ENCODE measurements at places on chromosomes 2 and 18.

DNA sequence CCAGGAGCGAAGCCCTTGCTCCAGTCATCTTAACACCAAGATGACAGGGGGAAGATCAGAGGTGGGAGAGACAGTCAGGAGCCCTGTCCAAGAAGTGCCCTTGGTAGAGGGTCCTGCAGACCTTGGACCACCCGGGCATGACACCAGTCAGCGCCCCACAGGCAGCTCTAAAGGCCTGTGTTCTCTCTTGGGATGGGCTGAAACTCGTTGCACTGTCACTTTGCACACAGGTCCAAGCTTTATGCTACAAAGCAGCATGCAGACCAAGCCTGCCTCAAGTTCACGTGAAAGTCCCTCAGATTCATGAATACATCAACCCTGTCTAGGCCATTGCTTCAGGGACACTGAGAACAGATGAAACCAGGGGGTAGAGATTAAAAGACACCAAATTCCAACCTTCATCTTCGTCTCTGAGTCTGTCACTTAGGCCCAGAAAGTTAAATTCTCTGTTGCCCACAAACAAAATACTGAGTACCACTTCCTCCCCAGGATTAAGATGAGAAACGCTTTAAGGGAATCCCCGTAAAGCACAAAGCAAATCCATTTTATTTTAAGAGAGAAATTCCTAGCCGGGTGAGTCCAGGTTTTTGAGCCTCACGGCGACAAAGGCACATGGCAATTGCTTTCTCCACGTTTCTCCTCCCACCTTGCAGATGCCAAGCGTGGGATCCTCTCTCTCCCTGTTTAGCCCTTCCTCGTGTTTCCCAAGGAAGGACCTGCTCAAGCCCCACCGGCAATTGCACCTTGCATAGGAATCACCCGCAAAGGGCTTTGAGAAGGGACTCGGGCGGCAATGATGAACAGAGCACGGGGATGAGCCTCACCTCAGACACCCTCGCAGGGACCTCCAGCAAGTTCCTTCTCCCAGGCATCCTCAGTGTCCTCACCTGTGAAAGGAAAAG, 75.0 kb upstream of the ID2 start:
- H3K27me3 ChIP-seq: no peaks in the 10 kb centered on the region
- no peak for DNase-seq
- no peak overlapping the region for H3K27ac ChIP-seq
- no peaks in the 10 kb centered on the region for H3K36me3 ChIP-seq
- H3K4me1 ChIP-seq: no peaks in the 10 kb centered on the region

DNA sequence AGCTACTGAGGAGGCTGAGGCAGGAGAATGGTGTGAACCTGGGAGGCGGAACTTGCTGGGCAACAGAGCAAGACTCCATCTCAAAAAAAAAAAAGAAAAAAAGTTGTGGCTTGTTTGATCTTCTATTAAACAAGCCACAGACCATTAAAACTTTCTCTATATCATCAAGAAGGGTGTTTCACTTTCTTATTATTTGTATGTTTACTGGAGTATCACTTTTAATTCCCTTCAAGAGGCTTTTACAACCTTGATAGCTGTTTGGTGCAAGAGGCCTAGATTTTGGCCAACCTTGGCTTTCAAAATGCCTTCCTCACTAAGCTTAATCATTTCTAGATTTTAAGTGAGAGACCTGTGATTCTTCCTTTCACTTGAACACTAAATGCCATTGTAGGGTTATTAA, 339.1 kb downstream of the TSN start:
- no peaks in the 10 kb centered on the region for H3K27me3 ChIP-seq
- DNase-seq: no peak
- H3K36me3 ChIP-seq: no peaks in the 10 kb centered on the region
- no peak overlapping the region for H3K27ac ChIP-seq

GRCh38 chr18:78240101-78240500, 739.5 kb upstream of the SALL3 start:
- no peak overlapping the region for H3K4me3 ChIP-seq
- H3K27me3 ChIP-seq: no peaks in the 10 kb centered on the region
- DNase-seq: no peak
- no peaks in the 10 kb centered on the region for H3K36me3 ChIP-seq
- no peak overlapping the region for H3K27ac ChIP-seq
- H3K4me1 ChIP-seq: no peaks in the 10 kb centered on the region

- H3K27ac ChIP-seq: no peak overlapping the region
- DNase-seq: no peak
- H3K4me3 ChIP-seq: no peak overlapping the region
- no peaks in the 10 kb centered on the region for H3K27me3 ChIP-seq
These were observed 674.3 kb upstream of the NRXN1 start for GRCh38 chr2:51706220-51706619.

GRCh38 chr18:36899289-36899688, 70.4 kb downstream of the KIAA1328 start:
- H3K27me3 ChIP-seq: no peaks in the 10 kb centered on the region
- no peaks in the 10 kb centered on the region for H3K36me3 ChIP-seq
- H3K27ac ChIP-seq: no peak overlapping the region
- no peaks in the 10 kb centered on the region for H3K4me1 ChIP-seq
- H3K4me3 ChIP-seq: no peak overlapping the region
- DNase-seq: peak; percentile 79

- H3K27me3 ChIP-seq: no peaks in the 10 kb centered on the region
- H3K4me3 ChIP-seq: no peak overlapping the region
- no peaks in the 10 kb centered on the region for H3K4me1 ChIP-seq
- no peak for DNase-seq
- H3K36me3 ChIP-seq: no peaks in the 10 kb centered on the region
These were observed 142.8 kb upstream of the SALL3 start for GRCh38 chr18:78836838-78837237.

GRCh38 chr2:196980001-196980400, 53.5 kb upstream of the PGAP1 start:
- no peaks in the 10 kb centered on the region for H3K36me3 ChIP-seq
- H3K4me1 ChIP-seq: peaks cover 6% of the 10 kb centered on the region
- H3K27ac ChIP-seq: no peak overlapping the region
- H3K27me3 ChIP-seq: no peaks in the 10 kb centered on the region

DNA sequence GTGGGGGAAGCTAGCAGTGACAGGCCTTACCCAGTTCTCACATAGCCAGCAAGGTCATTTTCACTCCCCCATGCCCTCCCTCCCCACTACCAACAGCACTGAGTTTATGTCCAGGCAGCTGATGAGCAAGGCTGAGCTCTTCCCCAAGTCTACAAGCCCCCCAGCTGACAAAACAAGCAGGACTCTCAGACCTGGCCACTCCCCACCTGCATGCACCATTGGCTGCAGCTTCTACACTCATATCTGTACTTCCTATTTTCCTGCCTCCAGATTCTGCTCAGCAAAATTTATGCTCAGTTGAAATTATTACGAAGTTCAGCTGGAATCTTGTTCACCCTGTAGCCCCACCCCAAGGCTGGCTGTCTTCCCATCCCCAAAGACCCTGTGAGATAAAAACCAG, 339.3 kb downstream of the ARL6IP6 start:
- no peaks in the 10 kb centered on the region for H3K36me3 ChIP-seq
- H3K4me3 ChIP-seq: no peak overlapping the region
- H3K27me3 ChIP-seq: no peaks in the 10 kb centered on the region
- no peak for DNase-seq
- 0 out of 2 replicates have a peak, but pooled peaks cover 4% of the 10 kb centered on the region for H3K4me1 ChIP-seq
- H3K27ac ChIP-seq: no peak overlapping the region

GRCh38 chr2:96128456-96128855, 9.8 kb downstream of the ASTL start:
- H3K27ac ChIP-seq: no peak overlapping the region
- no peak overlapping the region for H3K4me3 ChIP-seq
- no peaks in the 10 kb centered on the region for H3K27me3 ChIP-seq
- no peaks in the 10 kb centered on the region for H3K4me1 ChIP-seq
- no peaks in the 10 kb centered on the region for H3K36me3 ChIP-seq
- no peak for DNase-seq

DNA sequence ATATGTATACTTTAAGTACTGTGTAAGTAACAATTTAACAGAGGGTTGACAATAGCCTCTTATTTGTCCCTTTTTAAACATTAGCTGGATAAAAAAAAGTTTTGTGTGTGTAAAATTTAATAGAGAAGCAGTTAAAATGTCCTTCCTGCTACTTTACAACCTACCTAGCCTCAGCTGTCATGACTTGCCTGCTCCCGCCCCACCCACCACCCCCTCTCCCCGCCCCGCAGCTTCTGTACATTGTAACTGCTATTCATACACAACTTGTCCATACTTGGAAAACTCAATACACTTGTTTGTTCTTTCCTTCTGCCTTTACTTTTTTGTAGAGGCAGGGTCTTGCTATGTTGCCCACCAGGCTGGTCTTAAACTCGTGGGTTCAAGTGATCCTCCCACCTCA, 19.5 kb downstream of the RELCH start:
- no peaks in the 10 kb centered on the region for H3K36me3 ChIP-seq
- no peak for DNase-seq
- no peaks in the 10 kb centered on the region for H3K27me3 ChIP-seq
- no peaks in the 10 kb centered on the region for H3K4me1 ChIP-seq
- no peak overlapping the region for H3K27ac ChIP-seq
- no peak overlapping the region for H3K4me3 ChIP-seq

GRCh38 chr2:24374301-24374700, 14.0 kb upstream of the ITSN2 start:
- no peaks in the 10 kb centered on the region for H3K4me1 ChIP-seq
- H3K4me3 ChIP-seq: no peak overlapping the region
- H3K36me3 ChIP-seq: no peaks in the 10 kb centered on the region
- DNase-seq: no peak
- no peak overlapping the region for H3K27ac ChIP-seq

GRCh38 chr18:55110436-55110835, 151.2 kb upstream of the CCDC68 start:
- H3K4me1 ChIP-seq: peaks cover 6% of the 10 kb centered on the region
- H3K27me3 ChIP-seq: no peaks in the 10 kb centered on the region
- no peaks in the 10 kb centered on the region for H3K36me3 ChIP-seq
- no peak overlapping the region for H3K27ac ChIP-seq
- H3K4me3 ChIP-seq: no peak overlapping the region
- DNase-seq: no peak

- H3K27ac ChIP-seq: no peak overlapping the region
- H3K4me3 ChIP-seq: no peak overlapping the region
- no peaks in the 10 kb centered on the region for H3K4me1 ChIP-seq
- H3K27me3 ChIP-seq: no peaks in the 10 kb centered on the region
These were observed 126.4 kb upstream of the CTDP1 start for GRCh38 chr18:79553154-79553553.

GRCh38 chr2:148874868-148875341, at the start of gene KIF5C:
TSS of gene KIF5C (plus strand) at chr2:148875227. CDS start at chr2:148875618, 391 bp downstream.
- 0 out of 2 replicates have a peak, but pooled peaks cover 3% of the 10 kb centered on the region for H3K36me3 ChIP-seq
- DNase-seq: peak; percentile 97
- H3K4me1 ChIP-seq: peaks cover 5% of the 10 kb centered on the region
- H3K27me3 ChIP-seq: peaks cover 6% of the 10 kb centered on the region

GRCh38 chr2:3784731-3785130, 81.4 kb downstream of the DCDC2C start:
- H3K4me3 ChIP-seq: no peak overlapping the region
- H3K4me1 ChIP-seq: no peaks in the 10 kb centered on the region
- H3K27me3 ChIP-seq: no peaks in the 10 kb centered on the region
- no peaks in the 10 kb centered on the region for H3K36me3 ChIP-seq

- no peak for DNase-seq
- H3K4me1 ChIP-seq: no peaks in the 10 kb centered on the region
- no peak overlapping the region for H3K27ac ChIP-seq
- H3K4me3 ChIP-seq: no peak overlapping the region
- no peaks in the 10 kb centered on the region for H3K27me3 ChIP-seq
These were observed 6.6 kb upstream of the CCDC195 start for GRCh38 chr2:224722770-224723169.

DNA sequence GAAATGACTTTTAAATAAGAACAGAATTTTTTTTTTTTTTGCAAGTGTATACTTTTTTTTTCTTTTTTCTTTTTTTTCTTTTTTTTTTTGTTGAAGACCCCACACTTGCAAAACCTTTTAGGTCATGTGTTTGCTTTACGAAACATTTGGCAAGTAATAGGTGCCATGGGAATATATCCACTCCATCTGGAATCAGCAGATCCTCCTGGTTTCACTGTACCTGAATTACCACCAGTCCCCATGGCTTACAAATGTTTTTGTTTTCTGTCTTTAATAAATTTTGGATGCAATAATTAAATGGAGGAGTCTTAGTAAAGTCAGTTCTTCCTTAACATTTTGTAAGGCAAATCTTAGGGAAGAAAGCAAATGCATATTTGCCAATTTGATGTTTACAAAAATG, 559.7 kb upstream of the ZEB2 start:
- H3K4me3 ChIP-seq: no peak overlapping the region
- DNase-seq: no peak
- H3K4me1 ChIP-seq: no peaks in the 10 kb centered on the region
- no peaks in the 10 kb centered on the region for H3K27me3 ChIP-seq
- no peak overlapping the region for H3K27ac ChIP-seq

DNA sequence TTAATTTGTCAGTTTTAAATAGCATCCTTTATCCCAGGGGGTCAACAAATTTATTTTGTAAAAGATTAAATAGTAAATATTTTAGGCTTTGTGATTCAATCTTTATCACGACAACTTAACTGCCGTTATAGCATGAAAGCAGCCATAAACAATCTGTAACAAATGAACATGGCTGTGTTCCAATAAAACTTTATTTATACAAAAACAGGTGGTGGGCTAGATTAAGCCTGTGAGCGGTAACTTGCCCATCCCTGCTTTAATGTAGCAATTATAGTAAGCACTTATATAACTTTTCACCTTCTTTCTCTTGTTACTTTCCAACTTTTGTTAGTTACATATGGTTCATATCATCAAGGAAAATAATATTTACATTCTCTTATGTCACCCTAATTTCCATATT, 121.9 kb downstream of the ATL2 start:
- no peak overlapping the region for H3K27ac ChIP-seq
- no peak for DNase-seq
- H3K27me3 ChIP-seq: no peaks in the 10 kb centered on the region
- H3K4me1 ChIP-seq: no peaks in the 10 kb centered on the region
- no peak overlapping the region for H3K4me3 ChIP-seq

- H3K4me1 ChIP-seq: no peaks in the 10 kb centered on the region
- no peak for DNase-seq
- no peaks in the 10 kb centered on the region for H3K36me3 ChIP-seq
- no peaks in the 10 kb centered on the region for H3K27me3 ChIP-seq
These were observed 51.8 kb downstream of the NTSR2 start for GRCh38 chr2:11617984-11618707.
